ENCODE measurements at places on chromosomes 12 and 14.

GRCh38 chr14:37515771-37516170 lies 79.3 kb downstream of the FOXA1 start:
- no peak for DNase-seq

DNA sequence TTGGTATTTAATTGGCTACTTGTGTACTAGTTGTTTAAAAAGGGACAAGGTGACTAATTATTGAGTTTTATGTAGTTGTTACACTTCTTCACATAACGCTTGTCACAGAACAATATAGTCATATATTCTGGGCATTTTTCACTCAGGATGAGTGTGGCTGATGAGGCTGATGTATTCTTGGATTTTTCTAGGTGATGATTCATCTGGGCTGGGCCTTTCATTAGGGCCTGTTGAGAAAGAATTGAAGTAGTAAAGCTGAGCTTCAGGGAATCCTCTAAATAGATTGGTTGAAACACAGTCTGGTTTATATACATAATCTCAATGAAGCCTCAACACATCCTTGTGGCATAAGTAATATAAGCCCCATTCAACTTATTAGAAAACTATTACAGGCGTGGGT lies 445.7 kb downstream of the DAD1 start:
- DNase-seq, result peak; percentile 20

- no peak for DNase-seq
These were observed 976.4 kb upstream of the SEL1L start for GRCh38 chr14:82510007-82510406.

- no peak for DNase-seq
These were observed 69.5 kb upstream of the ZDHHC17 start for GRCh38 chr12:76694369-76694768.

- DNase-seq, result no peak
These were observed 89.0 kb downstream of the PTPRR start for GRCh38 chr12:70831543-70831942.

- no peak for DNase-seq
These were observed 22.2 kb downstream of the TMEM117 start for GRCh38 chr12:43858096-43858495.

GRCh38 chr12:21239866-21240265 lies 94.9 kb downstream of the SLCO1A2 start:
- DNase-seq, result no peak

DNA sequence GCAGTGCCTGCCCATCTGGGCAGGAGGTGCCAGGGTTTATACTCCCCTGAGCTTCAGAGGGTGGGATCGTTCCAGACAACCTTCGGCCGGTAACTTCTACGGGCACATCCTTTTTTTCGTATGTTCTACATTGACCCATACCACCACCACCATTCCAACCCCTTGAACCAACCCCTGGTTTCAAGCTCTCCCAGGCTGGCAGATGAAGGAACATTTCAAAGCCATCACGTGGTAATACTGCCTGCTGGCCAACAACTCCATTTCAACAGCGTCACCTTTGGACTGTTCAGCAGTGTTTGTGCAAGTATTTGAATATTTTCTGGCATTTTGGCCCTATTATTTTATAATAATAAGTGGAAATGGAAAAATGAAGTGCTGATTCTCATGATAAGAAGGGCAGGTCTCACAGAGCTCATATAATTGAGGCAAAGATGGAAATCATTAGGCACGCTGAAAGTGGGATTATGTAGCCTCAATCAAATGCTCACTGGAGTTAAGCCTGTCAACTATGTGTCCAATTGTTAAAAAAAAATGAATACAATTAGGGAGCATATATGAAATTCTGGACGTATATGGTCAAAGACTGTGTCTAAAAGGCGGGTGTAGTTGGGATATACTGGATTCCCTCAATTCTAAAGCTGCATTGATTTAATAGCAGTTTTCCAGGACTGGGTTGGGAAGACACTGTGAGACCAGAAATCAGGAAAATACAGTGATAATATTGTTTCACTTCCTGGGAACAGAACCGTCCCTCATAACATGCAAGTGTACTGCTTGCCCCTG lies 162.1 kb downstream of the ZFP36L1 start:
- no peak for DNase-seq

GRCh38 chr12:22900401-22900800 lies 275.4 kb downstream of the ETNK1 start:
- DNase-seq, result no peak

- DNase-seq, result no peak
These were observed 59.1 kb downstream of the EXOC5 start for GRCh38 chr14:57209561-57209960.

All from stromal cell of bone marrow (primary cell).